ENCODE measurements at places on chromosomes 6 and 20. TPM values are rescaled to one million over a fixed set of nuclear protein-coding genes. Genes with fewer than 3 reads are reported as not detected.
A peak's percentile ranks its signal among the peaks of the same experiment; 100 is the strongest.

GRCh38 chr6:114049367-114049966 lies 78.5 kb upstream of the HDAC2 start:
- DNase-seq: no peak

- DNase-seq: no peak
Observed at GRCh38 chr6:117138425-117138824, 126.9 kb upstream of the VGLL2 start.

- DNase-seq: no peak
Observed at GRCh38 chr20:58996226-58996611, 10.8 kb downstream of the CTSZ start.

- no peak for DNase-seq
Observed at GRCh38 chr6:484086-484745, 92.7 kb downstream of the IRF4 start.

- DNase-seq: no peak
Observed at GRCh38 chr20:60255866-60256265, 297.6 kb downstream of the CDH26 start.

DNA sequence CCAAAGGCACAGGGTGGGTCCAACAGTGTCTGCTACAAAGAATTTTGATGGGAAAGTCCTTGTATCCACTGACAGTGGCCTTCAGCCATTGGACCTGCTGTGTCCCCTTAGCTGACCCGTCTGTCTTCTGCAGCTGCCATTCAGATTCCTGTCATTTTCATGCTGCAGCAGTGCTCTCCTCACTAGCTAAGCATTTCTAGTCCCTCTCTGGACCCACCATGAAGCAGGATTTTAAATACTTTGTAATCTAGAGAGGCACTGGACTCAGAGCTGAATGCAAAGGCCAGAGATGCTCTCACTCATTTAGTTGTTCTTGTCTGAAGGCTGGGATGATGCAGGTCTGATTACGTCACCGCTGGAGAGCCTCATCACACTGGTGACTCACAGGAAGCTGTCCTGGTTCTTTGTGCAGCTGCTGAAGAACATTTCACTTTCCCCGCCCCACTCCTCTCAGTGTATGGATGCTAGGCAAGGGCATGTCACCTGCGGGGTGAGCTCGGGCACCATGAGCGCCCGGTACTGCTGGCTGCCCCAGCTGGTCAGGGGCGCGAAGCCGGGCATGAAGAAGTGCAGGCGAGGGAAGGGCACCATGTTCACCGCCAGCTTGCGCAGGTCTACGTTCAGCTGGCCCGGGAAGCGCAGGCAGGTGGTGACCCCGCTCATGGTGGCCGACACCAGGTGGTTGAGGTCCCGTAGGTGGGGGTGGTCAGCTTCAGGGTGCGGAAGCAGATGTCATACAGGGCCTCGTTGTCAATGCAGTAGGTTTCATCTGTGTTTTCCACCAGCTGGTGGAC lies 19.4 kb upstream of the TUBB2A start:
- peak; percentile 77 for DNase-seq

DNA sequence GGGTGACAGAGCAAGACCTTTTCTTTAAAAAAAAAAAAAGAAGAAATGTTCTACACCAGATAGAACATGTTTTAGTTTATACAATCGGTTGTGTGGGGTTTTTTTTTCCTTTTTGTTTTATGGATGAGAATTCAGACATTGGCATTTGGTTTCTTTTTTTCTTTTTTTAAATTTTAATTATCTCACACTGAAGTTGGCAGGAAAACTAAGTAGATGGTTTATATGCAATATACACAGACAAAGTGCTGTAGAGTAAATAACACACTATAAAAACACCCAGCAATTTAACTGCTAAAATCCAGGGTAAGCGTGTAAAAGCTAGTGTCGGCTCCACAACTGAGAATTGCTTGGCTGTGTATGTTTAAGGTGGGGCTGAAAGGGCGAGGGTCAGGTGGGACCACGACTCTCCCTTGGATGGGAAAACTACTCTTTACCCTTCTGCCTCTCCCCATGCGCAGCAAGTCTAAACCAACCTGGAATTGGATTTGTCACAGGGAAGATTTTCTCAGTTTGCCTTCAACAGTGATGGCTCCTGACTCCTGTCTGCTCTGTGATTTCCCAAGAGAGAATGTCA lies 147.1 kb upstream of the MARCKS start:
- no peak for DNase-seq

- DNase-seq: no peak
Observed at GRCh38 chr6:40232698-40233097, 298.4 kb upstream of the MOCS1 start.

GRCh38 chr6:70973604-70974003 lies 16.7 kb upstream of the B3GAT2 start:
- DNase-seq: no peak

- no peak for DNase-seq
Observed at GRCh38 chr20:2706688-2707352, 14.2 kb downstream of the EBF4 start.

DNA sequence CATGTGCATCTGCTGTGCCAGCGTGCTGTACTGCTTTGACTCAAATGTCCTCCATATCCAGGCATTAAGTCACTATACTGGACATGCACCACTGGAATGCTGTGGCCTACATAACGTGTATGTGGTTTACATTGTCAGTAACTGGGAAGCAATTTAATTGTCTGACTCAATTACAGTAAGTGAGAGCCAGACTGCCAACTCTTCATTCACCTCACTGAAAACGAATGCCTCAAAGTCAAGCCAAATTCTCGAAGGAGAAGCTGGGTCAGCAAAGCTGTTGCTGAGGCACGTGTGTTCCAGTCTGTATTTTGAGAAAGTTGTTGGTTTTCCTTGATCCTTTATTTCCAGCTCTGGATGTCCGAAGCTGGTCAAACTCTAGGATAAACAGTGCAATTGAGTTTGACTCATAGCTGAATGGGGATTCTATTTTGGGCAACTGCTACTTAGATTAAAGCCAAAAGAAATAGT lies 534.3 kb downstream of the COL12A1 start:
- DNase-seq: peak; percentile 96

DNA sequence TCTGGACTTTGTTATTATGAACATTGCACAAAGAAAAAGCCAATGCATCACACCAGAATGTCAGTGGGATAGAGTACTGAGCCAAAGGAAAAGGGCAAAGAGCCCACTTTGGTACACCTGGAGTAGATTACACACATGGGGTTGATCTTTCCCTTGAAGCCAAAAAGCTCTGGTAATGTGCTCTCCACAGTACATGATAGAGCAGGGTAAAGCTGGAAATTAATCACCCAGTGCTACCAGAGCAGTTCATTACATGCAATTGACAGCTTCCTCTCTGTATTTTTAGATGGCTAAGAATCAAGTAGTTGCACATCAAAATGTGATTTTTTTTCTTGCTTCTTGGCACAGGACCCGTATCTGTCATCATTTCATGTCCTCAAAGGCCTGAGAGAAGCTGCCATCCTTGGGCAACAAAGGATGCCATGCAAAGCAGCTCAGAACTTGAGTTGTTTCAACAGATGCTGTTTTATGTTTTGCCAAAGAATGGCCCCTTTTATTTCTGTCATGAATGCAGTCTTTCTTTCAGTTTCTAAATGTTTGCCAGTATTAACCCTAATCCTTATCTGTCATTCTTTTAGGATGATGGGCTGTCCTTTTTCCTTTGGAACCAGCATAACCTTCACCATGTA lies 88.1 kb downstream of the HDGFL1 start:
- no peak for DNase-seq

GRCh38 chr20:63540417-63541186 lies 3.4 kb upstream of the PTK6 start:
- no peak for DNase-seq

DNA sequence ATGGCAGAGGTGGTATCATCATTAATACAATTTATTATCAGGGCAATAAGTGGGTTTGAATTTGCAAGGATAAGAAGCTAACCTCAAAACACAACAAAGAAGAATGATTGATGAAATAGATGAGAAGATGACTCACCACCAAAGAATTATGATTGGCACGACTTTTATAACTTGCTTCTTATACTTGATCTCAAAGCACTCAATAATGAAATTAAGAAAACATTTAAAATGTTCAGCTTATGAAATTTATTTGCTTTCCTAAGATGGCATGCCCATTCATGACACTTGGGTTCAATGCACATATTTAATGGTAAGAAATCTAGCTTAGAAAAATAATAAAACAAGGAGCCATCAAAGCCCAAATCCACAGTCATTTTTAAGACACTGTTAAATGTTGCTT lies 477.5 kb downstream of the GJA1 start:
- DNase-seq: no peak

GRCh38 chr20:50174456-50174855 lies 16.2 kb upstream of the CEBPB start:
- no peak for DNase-seq

DNA sequence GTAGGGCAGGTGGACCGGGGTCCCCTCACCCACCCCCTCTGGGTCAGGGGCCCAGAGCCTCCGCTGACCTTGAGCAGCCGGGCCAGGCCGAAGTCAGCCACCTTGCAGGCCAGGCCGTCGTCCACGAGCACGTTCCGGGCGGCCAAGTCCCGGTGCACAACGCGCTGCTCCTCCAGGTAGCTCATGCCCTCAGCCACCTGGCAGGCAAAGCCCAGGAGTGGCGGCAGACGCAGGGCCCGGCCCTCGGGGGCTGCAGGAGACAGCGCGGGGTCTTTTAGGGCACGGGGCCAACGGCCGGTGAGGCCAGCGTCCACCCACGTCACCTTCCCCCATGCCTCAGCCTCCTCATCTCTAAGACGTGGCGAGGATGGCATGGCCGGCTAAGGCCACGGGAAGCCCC lies 4.2 kb upstream of the PTK6 start:
- no peak for DNase-seq

GRCh38 chr20:311609-312008 lies 13.7 kb upstream of the SOX12 start:
- no peak for DNase-seq

DNA sequence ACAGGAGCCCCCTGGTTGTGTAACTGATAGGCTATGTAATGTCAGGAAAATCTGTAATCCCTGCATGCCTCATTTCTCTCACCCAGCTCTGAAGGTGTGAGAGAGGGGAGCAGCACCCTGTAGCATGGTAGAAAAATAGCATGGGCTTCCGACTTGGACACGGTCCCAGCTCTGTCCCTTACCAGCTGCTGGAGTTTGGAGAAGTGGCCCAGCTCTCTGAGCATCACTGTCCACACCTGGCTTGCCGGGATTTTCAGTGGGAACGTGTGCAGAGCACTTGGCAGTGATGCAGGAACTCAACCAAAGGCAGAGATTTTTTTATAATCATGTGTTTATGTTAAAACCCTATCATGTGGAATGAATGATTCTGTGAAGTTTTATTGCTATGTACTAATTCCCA lies 34.6 kb downstream of the STK35 start:
- DNase-seq: no peak

NEURL2 gene
- total RNA-seq: 1.8 TPM

SOD2 gene
- total RNA-seq: 48.3 TPM

TMC2 gene
- total RNA-seq: not detected

FUCA2 gene
- total RNA-seq: 68.2 TPM

ZBTB22 gene
- total RNA-seq: 7.9 TPM

GABRR1 gene
- not detected for total RNA-seq

STX11 gene
- total RNA-seq: not detected

POU5F1 gene
- not detected for total RNA-seq

All from H4 (cell line).